ENCODE measurements at places on chromosomes 2 and 18.
A peak's percentile ranks its signal among the peaks of the same experiment; 100 is the strongest.

DNA sequence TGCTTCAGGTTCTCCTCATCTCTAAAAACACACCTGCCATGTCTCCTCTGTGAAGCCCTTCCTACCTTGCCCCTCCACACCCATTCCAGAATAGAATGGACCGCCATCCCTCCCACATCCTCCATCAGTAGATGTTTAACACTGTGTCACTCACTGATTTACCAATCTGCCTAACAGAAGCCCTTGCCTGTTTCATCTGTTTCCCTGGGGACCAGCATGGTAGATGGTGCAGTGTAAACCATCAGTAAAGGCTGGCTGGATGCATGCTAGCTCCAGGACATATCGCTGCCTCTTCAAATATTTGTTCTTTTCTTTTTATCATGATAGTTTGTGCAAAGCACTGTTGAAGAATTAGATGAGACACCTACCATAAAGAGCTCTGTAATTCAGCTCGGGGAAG is 271.4 kb downstream of the PIEZO2 start:
- DNase-seq = no peak

DNA sequence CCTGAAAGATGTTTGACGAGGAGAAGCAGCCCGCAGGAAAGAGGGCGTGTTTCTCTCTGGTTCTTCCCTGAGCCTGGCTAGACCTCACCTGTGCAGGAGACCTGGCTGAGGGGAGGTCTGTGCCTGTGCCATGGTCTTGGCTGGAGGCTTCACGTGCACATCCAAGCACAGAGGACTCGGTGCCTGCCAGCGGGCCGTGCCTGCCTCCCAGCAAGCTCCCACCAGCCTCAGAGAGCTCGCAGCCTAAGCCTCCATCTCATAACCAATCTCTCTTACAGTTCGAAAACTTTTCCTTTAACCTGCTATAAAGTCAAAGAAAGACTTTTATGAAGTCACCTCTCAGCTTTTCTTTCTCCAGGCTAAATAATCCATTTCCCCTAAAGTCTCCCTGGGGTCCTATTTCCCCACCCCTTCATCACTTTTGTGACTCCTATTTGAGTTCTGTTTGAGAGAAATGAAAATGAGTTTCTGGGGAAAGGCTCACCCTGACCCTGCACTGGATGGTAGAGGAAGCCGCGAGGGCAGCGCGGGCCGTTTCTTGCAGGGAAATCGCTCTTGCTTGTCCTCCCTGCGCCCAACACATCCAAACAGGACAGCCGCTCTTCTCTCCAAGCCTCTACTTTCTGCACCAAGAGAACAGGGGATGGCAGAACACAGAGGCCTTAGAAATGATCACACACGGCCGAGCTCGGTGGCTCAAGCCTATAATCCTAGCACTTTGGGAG is 521.0 kb downstream of the SOX11 start:
- DNase-seq = no peak

- DNase-seq = no peak
These were observed 13.7 kb downstream of the PMS1 start for GRCh38 chr2:189797902-189798301.

DNA sequence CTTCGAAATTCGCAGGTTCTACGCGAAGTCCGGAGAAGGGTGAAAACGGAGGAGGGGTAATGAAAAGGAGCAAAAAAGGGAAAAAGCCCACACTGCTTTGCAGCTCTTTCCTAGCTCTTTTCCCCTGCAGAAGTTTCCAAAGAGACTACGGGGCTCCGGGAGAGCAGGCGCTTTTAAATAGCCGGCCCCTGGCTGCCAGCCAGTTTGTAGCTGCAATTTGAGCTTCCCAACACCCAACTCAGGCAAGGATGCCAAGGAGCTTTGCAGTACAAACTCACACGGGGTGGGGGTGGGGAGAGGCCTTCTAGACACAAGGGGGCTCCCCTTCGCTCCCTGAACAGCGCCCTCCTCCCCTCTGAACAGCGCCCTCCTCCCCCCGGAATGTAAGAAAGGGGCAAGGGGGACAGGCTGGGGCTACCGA is at the start of gene IGFBP5:
IGFBP5 (minus strand) TSS at position 149 of the 421 bp plus-strand sequence. CDS start 774 bp downstream, outside the sequence.
- peak; percentile 96 for DNase-seq

GRCh38 chr2:201969241-201969937 is 64.3 kb upstream of the FZD7 start:
- no peak for DNase-seq

GRCh38 chr2:237854295-237854694 is 5.1 kb upstream of the RAMP1 start:
- no peak for DNase-seq

- no peak for DNase-seq
These were observed 223.3 kb downstream of the SH3RF3 start for GRCh38 chr2:109352056-109352897.

DNA sequence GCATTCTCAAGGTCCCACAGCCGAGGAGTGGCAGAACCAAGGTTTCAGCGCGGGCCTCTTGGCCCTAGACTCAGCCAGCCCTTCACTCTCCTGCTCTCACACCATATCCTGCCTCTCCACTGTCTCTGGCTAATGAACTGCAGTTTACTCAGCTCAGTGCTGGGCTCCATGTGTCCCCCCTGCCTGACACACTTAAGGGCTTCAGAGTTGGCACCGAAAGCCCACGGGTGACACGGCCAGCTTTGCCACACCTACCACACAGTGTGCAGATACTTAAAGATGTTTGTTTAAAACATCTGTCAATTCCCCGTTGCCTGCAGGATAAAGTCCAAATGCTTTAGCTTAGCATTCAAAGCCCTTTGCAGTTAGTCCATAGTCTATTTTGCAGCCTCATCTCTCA is 241.2 kb downstream of the SEPTIN10 start:
- DNase-seq = no peak

- DNase-seq = no peak
These were observed 319.4 kb downstream of the LRRTM1 start for GRCh38 chr2:79985145-79985544.

GRCh38 chr2:134694411-134694810 is 24.4 kb downstream of the TMEM163 start:
- DNase-seq = no peak

DNA sequence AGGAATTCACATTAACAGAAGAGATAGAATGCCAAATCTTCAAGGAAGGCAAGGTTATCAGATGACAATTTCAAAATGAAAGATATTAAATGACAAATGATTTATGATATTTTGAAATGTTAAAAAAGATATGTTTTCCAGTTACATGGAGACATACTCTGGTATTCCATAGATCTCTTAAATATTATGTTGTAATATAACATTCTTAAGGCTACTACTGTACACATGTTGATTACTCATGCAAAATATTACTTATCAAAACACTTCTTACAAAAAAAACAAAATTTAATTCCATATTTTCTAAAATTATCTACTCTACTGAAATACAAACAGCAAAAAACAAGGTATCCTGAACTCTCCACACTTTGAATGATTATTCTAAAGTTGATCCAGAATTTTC is 22.9 kb downstream of the RTTN start:
- no peak for DNase-seq

DNA sequence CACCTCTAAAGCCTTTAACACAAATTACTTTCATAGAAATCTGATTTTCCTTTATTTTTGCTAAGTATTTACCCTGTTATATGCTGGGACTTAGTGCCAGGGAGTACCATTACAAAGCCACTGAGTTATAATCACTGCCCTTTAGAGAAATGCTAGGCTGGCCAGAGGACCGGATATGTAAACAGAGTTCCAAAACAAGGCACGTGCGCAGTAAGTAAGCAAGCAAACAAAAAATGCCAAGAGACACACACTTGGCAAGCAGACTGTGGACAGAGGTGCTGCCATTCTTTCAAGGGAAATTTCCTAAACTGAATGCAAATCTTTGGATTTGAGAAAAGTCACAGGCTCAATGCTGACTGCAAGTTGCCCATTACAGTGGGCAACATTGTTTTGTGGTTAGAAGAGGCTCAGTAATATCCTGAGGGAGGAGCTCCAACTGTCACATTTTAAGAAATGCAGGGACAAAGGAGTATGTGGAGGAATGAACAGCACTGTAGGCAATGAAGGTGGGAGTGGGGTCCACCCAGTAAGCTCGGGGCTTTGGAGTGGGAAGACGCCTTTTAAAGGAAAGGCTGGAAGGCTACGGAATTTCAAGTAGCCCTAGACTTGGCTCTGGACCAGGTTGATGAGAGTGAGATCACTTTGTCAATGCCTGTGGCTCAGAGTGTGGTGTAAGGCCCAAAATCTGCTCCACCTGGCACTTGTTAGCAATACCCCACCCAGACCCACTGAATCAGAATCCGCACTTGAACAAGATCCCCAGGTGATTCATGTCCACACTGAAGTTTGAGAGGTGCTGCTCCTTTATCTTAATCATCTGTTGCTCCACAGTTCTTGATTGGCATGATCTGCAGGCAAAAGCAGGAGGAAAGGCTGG is 2.1 kb upstream of the PARD6G start:
- DNase-seq = no peak

GRCh38 chr18:62881509-62882016 is 166.2 kb downstream of the PHLPP1 start:
- peak; percentile 76 for DNase-seq

- DNase-seq = no peak
These were observed 1113.6 kb upstream of the PIK3C3 start for GRCh38 chr18:40841467-40841866.

- peak; percentile 68 for DNase-seq
These were observed 273.5 kb downstream of the CDH20 start for GRCh38 chr18:61606759-61607158.

DNA sequence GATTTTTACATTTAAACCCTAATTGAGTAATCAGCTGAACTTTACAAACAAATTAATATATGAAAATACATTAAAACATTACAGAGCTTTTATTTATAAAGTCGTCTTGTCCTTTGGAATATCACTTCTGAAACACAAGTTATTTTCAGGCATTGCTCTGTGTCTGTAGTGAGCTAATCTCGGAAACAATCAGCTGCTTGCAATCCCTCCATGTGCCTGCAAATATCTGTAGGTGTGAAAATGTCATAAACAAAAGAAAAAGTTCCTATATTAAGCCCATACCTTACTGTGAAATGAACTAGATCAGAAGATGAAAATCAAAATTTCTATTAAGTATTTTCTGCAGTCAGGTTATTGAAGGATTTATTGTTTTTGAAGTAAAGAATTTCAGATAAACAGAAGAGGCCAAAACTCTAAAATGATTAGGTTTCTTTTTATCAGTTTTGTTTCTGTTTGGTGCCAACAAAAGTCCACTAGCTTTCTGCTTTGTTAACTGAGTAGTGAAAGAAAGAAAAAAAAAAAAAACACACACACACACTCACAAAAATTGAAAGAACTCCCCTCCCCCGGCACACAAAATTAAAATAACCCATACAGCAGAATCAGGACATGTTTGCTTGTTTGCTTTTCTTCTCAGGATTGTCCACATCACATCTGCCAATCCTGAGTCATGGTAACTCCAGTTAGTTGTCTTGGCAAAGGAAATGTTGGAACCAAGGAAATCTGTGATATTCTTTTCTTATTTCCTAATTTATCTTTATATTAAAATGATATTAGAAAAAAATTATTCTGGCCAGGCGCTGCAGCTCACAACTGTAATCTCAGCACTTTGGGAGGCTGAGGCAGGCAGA is 627.0 kb upstream of the SLC39A10 start:
- DNase-seq = no peak

DNA sequence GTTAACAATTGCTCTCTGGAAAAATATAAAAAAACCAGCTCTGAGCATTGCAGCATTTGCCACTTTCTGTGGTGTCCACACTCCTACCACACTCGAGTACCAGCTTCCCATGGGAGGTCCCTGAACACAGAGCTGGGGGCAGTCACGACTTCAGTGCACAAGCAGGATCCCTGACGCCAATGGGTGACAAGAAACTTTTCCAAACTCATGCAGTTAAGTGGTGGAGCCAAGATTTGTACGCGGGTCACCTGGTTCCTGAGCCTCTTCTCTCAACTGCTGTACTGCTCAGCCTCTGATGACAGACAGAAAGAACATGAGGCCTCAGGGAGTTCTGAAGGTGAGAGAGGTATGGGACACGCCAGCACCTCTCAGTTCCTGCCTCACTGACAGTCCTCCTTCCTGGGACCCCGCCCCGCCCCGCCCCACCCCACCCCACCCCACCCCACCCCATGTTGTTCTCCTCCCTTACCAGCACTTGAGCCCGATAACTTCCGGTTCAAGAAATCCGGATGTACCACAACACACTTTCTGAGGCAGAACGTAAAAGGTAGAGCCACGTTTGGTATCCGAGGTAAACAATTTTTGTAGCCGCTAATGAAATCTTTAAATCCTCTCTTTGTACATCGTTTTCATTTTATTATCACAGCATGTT is 287.6 kb downstream of the MYCN start:
- peak; percentile 48 for DNase-seq

- no peak for DNase-seq
These were observed 79.5 kb downstream of the COX7A2L start for GRCh38 chr2:42281416-42282081.

DNA sequence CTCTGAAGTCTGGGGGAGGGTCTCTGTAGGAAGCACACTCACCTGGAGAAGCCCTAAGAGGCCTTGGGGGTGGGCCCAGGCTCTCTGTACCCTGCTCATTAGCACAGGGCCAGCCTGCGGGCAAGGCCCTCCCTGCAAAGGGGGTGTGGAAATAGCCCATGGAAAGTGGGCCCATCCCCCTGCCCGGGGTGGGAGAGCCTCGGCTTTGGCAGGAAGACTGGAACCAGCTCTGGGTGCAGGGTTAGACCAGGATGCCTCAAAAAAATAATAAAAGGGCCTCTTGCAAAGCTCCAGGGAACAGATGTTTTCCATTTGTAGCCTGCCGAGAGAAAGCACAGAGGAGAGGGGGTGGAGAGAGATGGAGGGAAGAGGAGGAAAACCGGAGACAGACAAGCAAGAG is 98.7 kb downstream of the STPG4 start:
- DNase-seq = peak; percentile 90

GRCh38 chr2:146004462-146004861 is 1484.5 kb upstream of the ZEB2 start:
- DNase-seq = no peak

- DNase-seq = no peak
These were observed 202.2 kb downstream of the TCF4 start for GRCh38 chr18:55385770-55386169.

- DNase-seq = no peak
These were observed 93.3 kb downstream of the TGFA start for GRCh38 chr2:70460333-70460732.

DNA sequence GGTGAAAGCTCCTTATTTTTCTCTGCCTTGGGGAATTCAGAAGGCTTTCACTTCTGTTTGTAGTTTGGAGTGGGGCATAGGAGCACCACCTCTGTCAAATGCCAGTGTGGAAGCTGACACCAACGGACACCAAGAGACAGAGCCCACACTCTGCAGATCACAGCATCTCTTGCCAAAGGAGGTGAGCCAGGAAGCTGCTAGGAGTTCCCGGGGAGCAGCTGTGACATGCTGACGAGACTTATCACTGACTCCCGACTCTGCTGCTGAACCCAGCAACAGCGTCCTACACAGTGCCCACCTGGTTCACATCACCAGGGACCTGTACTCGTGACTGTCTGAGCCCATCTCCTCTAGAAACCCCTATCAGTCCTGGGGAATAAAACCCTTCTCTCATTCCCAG is 8.1 kb downstream of the TEX51 start:
- peak; percentile 16 for DNase-seq
